ENCODE measurements at places on chromosomes 4 and X.

GRCh38 chrX:134365904-134366303 lies 94.1 kb upstream of the HPRT1 start:
- no peak for DNase-seq

DNA sequence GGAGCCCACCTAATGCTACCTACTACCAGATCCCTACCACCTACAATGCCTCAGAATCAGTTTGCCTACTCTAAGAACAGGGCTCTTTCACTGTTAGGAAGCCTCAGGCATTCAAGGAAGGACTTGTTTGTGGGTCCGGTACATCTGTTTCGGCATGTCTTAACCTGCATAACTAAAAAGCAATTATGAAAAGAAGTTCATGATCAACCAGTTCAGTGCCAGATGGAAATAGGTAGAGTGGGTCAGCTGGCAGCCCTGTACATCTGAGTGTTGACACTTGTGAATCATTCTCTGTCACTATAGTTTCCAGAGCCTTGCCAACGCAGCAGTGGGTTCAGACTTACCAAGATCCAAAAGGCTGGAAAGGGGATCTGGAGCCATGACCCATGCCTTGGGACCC lies 3.3 kb downstream of the TMEM185A start:
- no peak for DNase-seq

DNA sequence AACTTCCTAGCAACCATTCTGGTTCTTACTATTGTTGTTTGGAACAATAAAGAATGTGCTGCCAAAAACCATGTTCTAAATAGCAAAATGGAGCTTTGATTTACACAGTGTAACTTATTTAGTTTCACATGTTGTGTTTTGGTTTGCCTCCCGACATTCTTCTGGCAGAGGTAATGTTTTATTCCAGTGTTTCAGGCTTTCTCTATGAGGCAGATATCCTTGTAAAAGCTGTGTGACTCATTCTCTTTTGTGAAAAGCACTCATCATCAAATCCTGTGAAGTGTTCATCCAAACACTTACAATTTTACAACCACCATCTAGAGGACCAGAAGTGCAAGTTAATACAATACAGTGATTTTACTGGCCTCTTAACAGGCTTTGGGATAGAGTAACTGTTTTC lies 219.0 kb upstream of the GIMD1 start:
- DNase-seq, result peak; percentile 49

GRCh38 chrX:19846995-19847790 lies 40.2 kb downstream of the SH3KBP1 start:
- DNase-seq, result peak; percentile 79

- peak; percentile 21 for DNase-seq
These were observed 3.6 kb downstream of the NEIL3 start for GRCh38 chr4:177313263-177313662.

DNA sequence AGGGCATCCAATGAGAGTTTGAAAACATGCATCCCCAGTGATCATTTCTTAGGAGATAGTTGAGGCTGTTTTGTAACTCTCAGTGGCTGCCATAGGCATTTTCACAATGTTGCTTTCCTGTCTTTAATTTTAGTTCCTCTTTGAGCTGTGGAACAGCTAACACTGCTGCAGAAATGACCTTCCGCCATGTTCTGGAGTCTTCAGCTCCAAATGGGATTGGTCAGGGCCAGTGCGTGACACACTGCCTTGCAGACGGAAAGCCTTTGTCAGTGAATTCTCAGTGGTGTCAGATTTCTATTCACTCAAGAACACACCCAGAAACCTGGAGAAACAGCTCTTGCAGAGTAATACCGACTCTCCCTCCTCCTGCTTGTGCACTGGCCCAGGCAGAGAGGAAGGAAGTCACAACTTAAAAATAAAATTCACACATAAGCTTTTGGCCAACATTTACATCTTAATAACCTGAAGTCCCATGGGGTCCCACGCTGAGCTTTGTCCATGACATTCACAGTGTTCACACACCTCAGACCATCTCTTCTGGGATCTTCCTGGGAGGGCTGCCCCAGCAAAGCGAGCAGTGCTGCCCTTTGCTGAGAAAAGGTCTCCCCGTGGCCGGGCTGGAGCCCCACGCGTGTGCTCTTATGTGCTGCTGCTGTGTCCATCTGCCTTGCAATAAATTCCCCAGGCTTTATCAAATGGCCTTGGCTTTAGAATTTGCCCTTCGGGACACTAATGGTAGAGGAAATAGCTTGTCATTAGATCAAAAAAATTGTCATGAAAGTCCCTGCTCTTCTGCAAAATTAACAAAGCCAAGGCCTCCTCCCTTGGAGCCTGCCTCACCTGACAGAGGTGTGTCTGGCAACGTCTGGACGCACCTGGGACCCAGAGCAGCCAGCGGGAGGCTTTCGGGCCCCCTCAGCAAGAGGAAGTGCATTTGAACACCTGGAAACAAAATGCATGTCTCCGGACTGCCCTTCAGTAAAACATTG lies 126.8 kb downstream of the IRF2 start:
- DNase-seq, result peak; percentile 27

- no peak for DNase-seq
These were observed 152.0 kb downstream of the RASL11B start for GRCh38 chr4:53013873-53014775.

- DNase-seq, result no peak
These were observed 35.6 kb downstream of the RASGEF1B start for GRCh38 chr4:81436096-81436495.
